Heart left ventricle (tissue), 16 donors: ENCODE measurements at places on chromosomes 3 and 15. TPM values are rescaled to one million over a fixed set of nuclear protein-coding genes. Genes with fewer than 3 reads are reported as not detected.
A peak's percentile ranks its signal among the peaks of the same experiment; 100 is the strongest.

The PGBD4 gene
- polyA plus RNA-seq = 0.86 TPM

The SNURF gene
- 25.8 TPM for polyA plus RNA-seq

The ARL14 gene
- polyA plus RNA-seq = not detected

The STIMATE gene
- polyA plus RNA-seq = 4.5 TPM

The SYNPR gene
- polyA plus RNA-seq = 0.12 TPM

The EFCC1 gene
- polyA plus RNA-seq = 0.91 TPM

The PTPN9 gene
- 7.7 TPM for polyA plus RNA-seq

DNA sequence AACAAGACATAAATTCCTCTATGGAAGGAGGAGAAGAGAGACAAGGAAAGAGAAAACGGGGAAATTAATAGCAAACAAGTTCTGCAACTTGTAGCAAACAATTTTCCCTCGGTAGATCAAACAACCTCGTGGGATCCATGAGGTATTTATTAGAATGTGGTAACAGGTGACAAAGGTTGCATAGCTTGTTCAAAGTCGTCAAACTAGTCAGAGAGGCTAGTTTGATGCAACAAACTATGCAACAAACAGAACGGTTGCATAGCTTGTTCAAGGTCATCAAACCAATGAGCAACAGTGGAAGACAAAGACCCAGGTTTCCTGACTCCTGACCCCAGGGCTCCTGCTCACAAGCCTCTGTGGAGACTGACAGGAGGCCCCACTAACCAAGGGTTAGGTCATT lies 20.7 kb downstream of the MB21D2 start:
- H3K27ac ChIP-seq = no peak overlapping the region
- no peaks in the 10 kb centered on the region for H3K36me3 ChIP-seq
- no peak for DNase-seq
- H3K27me3 ChIP-seq = no peaks in the 10 kb centered on the region
- no peaks in the 10 kb centered on the region for H3K4me1 ChIP-seq

DNA sequence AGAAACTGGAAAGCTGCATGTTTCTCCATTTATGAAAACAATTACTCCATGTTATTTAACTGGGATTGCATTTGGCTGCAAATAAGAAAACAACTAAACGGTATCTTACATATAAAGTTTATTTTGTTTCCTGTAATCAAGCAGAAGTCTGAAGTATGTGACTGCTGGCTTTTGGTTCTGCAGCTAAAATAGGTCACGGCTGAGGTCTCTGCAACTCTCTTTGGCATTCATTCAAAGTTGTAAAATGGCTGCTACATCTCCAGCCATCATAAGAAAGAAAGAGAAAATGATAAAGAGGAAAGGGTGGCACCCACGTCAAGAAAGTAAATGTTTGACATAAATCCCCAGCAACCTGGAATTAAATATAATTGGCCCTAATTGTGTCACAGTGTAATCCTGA lies 406.1 kb downstream of the TBC1D5 start:
- no peak overlapping the region for H3K4me3 ChIP-seq
- no peaks in the 10 kb centered on the region for H3K36me3 ChIP-seq
- no peak overlapping the region for H3K27ac ChIP-seq

DNA sequence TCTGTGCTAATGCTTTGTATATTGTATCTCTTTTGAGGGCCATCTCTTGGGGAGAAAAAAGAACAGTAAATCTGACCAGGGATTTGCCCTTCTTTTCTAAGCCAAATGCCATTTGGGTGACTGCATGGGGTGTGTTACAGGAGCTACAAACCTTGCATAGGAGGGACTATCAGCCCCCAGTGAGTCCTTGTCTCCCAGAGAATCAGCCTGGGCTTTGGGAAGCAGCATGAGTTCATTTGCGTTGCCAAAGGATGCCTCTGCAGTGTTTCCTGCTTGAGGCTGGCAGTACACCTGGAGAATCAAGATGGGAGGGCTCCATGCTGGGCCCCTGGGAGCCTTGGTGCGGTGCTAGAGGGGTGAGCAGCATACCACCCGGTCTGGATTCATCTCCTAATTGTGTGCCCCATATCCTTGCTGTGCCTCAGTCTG lies 49.6 kb upstream of the POLG start:
- peaks cover 3% of the 10 kb centered on the region for H3K27me3 ChIP-seq
- no peaks in the 10 kb centered on the region for H3K4me1 ChIP-seq
- no peak overlapping the region for H3K27ac ChIP-seq
- DNase-seq = no peak
- H3K4me3 ChIP-seq = no peak overlapping the region

- H3K4me3 ChIP-seq = peak overlapping the region; percentile 1
- peaks cover 24% of the 10 kb centered on the region for H3K4me1 ChIP-seq
- H3K27ac ChIP-seq = peak overlapping the region; percentile 62
- H3K27me3 ChIP-seq = no peaks in the 10 kb centered on the region
- DNase-seq = peak; percentile 68
These were observed 15.6 kb downstream of the SMAD3 start for GRCh38 chr15:67080900-67081431.

DNA sequence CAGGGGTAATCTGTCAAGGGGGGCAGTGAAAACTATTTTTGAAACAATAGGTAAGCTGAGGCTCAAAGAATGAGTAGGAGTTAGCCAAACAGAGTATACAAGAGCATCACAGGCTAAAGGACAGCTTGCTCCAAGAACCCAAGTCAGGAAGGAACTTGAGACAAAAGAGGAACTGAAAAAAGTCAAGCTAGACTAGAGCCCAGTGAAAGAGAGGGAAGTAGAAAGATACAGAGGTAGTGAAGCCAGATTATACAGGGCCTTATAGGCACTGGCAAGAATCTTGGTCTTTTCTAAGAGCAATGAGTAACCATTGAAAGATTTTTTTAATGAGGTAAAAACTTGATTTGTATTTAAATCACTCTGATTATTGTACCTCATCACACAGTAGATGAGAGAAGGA lies 69.9 kb downstream of the FILIP1L start:
- H3K27ac ChIP-seq = peak overlapping the region; percentile 3
- H3K27me3 ChIP-seq = no peaks in the 10 kb centered on the region
- no peak for DNase-seq
- H3K4me3 ChIP-seq = no peak overlapping the region
- no peaks in the 10 kb centered on the region for H3K36me3 ChIP-seq

DNA sequence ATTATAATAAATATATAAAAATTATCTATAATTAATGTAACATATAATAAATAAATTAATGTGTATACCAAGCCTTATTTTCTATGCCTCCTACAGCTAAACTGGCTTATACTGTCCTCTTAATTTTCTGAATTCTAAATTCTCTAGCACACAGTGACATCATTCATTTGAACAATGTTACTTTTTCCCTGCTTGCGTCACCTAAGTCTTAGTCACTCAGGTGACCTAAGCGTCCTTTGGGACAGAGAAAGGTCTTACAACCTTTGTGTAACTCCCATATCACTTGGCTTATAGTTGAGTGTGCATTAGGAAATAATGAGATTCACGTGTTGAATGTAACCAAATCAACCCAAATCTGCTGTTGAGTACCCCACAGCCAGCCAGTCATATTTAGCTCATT lies 48.5 kb upstream of the KCNMB2 start:
- DNase-seq = no peak
- H3K27me3 ChIP-seq = no peaks in the 10 kb centered on the region
- H3K27ac ChIP-seq = no peak overlapping the region
- H3K4me3 ChIP-seq = no peak overlapping the region

GRCh38 chr15:35491999-35492398 lies 54.0 kb downstream of the DPH6 start:
- H3K27ac ChIP-seq = no peak overlapping the region
- H3K4me3 ChIP-seq = no peak overlapping the region
- no peaks in the 10 kb centered on the region for H3K4me1 ChIP-seq
- no peaks in the 10 kb centered on the region for H3K27me3 ChIP-seq

- no peaks in the 10 kb centered on the region for H3K36me3 ChIP-seq
- H3K4me3 ChIP-seq = no peak overlapping the region
- H3K4me1 ChIP-seq = no peaks in the 10 kb centered on the region
- H3K27ac ChIP-seq = no peak overlapping the region
These were observed 23.4 kb upstream of the SEC13 start for GRCh38 chr3:10344147-10344943.

- no peak for DNase-seq
- no peaks in the 10 kb centered on the region for H3K4me1 ChIP-seq
- no peaks in the 10 kb centered on the region for H3K27me3 ChIP-seq
- H3K36me3 ChIP-seq = no peaks in the 10 kb centered on the region
- H3K4me3 ChIP-seq = no peak overlapping the region
These were observed 192.4 kb upstream of the ARPP21 start for GRCh38 chr3:35446896-35447295.

DNA sequence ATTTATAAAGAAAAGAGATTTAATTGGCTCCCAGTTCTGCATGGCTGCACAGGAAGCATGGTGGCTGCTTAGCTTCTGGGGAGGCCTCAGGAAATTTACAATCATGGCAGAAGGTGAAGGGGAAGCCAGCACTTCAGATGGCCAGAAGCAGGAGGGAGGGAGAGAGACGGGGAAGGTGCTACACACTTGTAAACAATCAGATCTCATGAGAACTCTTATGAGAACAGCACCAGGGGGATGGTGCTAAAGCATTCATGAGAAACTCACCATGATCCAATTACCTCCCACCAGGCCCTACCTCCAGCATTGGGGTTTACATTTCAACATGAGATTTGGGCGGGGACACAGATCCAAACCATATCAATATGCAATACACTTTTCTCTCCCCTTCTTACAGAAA lies 73.7 kb downstream of the ECT2 start:
- H3K4me3 ChIP-seq = no peak overlapping the region
- H3K27me3 ChIP-seq = no peaks in the 10 kb centered on the region
- no peaks in the 10 kb centered on the region for H3K4me1 ChIP-seq
- DNase-seq = no peak
- peaks cover 5% of the 10 kb centered on the region for H3K36me3 ChIP-seq
- no peak overlapping the region for H3K27ac ChIP-seq

DNA sequence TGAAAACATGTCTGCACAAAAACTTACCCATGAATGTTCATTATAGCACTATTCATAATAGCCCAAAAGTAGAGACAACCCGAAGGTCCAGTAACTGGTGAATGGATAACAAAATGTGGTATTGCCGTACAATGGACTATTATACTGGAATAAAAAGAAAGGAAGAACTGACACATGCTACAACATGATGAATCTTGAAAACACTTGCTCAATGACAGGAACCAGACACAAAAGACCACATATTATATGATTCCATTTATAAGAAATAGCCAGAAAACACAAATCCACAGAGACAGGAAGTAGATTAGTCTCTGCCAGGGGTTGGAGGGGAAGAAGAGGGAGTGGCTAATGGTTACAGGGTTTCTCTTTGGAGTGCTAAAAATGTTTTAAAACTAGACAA lies 18.3 kb downstream of the SHC4 start:
- H3K27ac ChIP-seq = no peak overlapping the region
- no peaks in the 10 kb centered on the region for H3K36me3 ChIP-seq
- H3K4me1 ChIP-seq = peaks cover 6% of the 10 kb centered on the region
- H3K4me3 ChIP-seq = no peak overlapping the region
- DNase-seq = no peak

DNA sequence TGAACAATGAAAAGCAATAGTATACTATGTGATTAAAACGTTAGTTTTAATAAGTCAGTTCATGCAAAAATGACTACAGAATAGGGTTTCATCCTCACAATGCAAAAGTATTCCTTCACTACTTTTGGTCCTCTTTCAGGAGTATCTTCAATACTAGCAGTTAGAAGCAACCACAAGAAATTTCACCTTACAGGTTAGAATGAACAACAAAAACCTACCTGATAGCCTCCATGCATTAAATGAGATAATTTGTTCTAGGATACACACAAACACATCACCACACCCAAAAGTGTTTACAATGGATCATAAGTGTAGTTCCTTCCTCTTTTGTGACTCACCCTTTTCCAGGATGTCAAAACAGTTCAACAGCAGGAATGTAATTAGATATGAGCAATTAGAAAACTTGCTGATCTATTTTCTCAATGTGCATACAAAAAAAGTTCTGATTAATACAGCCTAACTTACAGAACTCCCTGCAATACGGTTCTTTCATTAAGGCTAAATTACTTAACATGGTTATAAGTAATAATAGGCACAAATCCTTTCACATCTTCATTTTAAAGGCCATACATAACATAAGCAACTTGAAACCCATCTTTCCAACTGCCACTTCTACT lies 21.6 kb downstream of the UACA start:
- H3K27me3 ChIP-seq = no peaks in the 10 kb centered on the region
- peak overlapping the region; percentile 50 for H3K27ac ChIP-seq
- H3K4me3 ChIP-seq = no peak overlapping the region
- DNase-seq = no peak
- peaks cover 30% of the 10 kb centered on the region for H3K4me1 ChIP-seq

DNA sequence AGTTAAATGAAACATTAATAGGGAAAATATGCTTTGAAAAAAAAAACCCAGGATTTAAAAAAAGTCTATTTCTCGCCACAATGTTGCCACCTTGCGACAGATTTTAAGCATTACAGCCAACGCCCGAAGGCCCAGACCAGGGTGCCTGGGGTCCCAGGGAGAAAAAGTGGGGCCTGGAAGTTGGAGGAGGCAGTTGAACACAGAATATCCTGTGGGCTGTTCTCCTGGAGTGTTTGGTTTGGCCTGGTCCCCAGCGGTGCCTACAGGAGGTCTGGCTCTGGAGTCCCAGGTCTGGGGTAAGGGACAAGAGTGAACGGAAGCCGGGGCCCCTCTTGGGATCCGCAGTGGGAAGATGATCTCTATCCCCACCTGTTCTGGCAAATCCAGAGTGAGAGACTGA lies 3.4 kb downstream of the RNU6-1 start:
- no peak for DNase-seq
- no peaks in the 10 kb centered on the region for H3K36me3 ChIP-seq
- H3K4me1 ChIP-seq = peaks cover 54% of the 10 kb centered on the region
- peaks cover 47% of the 10 kb centered on the region for H3K27me3 ChIP-seq

GRCh38 chr3:52088445-52089367 lies 32.3 kb upstream of the DUSP7 start:
- peak overlapping the region; percentile 64 for H3K27ac ChIP-seq
- no peaks in the 10 kb centered on the region for H3K27me3 ChIP-seq
- no peaks in the 10 kb centered on the region for H3K4me1 ChIP-seq
- DNase-seq = peak; percentile 52
- H3K36me3 ChIP-seq = no peaks in the 10 kb centered on the region
- no peak overlapping the region for H3K4me3 ChIP-seq

- H3K4me3 ChIP-seq = no peak overlapping the region
- H3K27me3 ChIP-seq = no peaks in the 10 kb centered on the region
- H3K36me3 ChIP-seq = no peaks in the 10 kb centered on the region
- peaks cover 27% of the 10 kb centered on the region for H3K4me1 ChIP-seq
- H3K27ac ChIP-seq = peak overlapping the region; percentile 71
These were observed 28.7 kb upstream of the GBE1 start for GRCh38 chr3:81790117-81790516.

GRCh38 chr3:127669541-127670228 lies 3.1 kb upstream of the ABTB1 start:
- H3K27ac ChIP-seq = no peak overlapping the region
- H3K4me1 ChIP-seq = peaks cover 22% of the 10 kb centered on the region
- H3K36me3 ChIP-seq = no peaks in the 10 kb centered on the region
- no peak for DNase-seq
- H3K27me3 ChIP-seq = no peaks in the 10 kb centered on the region

DNA sequence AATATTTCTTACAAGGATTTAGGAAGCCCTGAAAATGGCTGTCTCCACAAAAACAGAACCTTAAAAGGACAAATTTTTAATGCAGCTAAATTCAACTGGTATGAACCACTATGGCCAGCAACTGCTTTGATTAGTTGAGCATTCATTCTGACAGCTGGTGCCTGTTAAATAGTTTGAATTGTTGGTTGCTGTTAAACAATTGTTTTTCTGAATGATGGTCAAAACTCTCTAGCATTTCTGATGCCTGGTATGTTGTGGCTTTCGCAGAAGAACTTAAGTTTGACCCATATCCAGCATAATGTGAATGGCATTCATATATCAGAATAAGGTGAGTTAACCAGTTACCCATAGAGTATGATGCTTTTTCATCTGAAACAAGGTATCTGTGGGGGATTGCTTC lies 138.4 kb downstream of the MEIS2 start:
- H3K4me1 ChIP-seq = peaks cover 5% of the 10 kb centered on the region
- H3K4me3 ChIP-seq = no peak overlapping the region
- no peaks in the 10 kb centered on the region for H3K27me3 ChIP-seq
- no peak overlapping the region for H3K27ac ChIP-seq
- H3K36me3 ChIP-seq = no peaks in the 10 kb centered on the region
